ENCODE measurements at places on chromosomes 1 and 21. TPM values are rescaled to one million over a fixed set of nuclear protein-coding genes. Genes with fewer than 3 reads are reported as not detected.

The SRM gene
- 10.7 TPM for total RNA-seq

The PDZK1IP1 gene
- total RNA-seq, result not detected

The FAF1 gene
- 35.0 TPM for total RNA-seq

The RNU1-2 gene
- total RNA-seq, result 10,807 TPM

The AVPR1B gene
- total RNA-seq, result not detected

The OLFML3 gene
- 177 TPM for total RNA-seq

The KCNJ15 gene
- 0.16 TPM for total RNA-seq

The SNX7 gene
- 41.7 TPM for total RNA-seq

The AMIGO1 gene
- 1.9 TPM for total RNA-seq

The RHD gene
- total RNA-seq, result not detected

The LRRC38 gene
- not detected for total RNA-seq

The MTMR11 gene
- 9.1 TPM for total RNA-seq

The OSBPL9 gene
- 72.7 TPM for total RNA-seq

The HUNK gene
- total RNA-seq, result under 0.01 TPM
